ENCODE measurements at places on chromosomes 11 and 22. TPM values are rescaled to one million over a fixed set of nuclear protein-coding genes. Genes with fewer than 3 reads are reported as not detected.

DNA sequence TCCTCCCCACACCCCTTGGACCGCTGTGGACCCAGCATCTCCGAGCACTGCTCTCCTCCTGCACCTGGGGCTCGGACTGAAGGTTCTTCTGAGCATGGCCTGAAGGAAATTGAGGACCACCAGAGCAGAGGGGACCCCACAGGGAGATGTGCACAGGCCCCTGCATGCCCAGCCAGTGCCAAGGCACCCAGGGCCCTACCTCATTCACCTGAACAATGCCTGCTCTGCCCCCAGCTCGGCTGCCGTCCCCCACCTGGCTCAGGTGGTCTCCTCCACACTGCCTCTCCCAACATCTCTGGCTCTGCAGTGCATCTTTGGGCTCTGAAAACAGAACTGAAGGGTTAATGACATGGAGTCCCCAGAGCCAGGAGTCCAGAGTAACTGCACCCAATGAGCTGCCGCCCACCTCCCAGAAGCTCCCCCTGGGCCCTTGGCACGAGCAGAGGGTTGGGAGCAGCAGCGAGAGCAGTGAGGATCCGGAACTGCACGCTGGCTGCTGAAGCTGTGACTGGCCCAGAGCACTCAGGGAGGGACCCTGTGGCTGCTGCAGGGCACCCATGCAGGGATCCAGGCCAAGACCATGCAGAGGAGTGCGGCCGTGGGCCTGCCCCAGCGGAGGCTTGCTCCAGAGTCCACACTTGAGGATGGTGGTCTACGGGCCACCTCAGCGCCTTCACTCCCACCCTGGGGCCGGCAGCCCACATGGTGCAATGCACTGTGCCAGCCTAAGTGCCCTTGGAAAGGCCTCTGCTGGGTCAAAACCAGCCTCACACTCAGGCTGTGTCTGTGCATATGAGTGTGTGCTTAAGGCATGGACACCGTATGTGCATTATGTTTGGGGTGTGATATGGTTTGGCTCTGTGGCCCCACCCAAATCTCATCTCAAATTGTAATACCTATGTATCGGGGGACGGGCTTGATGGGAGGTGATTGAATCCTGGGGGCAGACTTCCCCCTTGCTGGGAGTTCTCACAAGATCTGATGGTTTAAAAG is 686.1 kb downstream of the TBC1D22A start:
- DNase-seq: no peak

DNA sequence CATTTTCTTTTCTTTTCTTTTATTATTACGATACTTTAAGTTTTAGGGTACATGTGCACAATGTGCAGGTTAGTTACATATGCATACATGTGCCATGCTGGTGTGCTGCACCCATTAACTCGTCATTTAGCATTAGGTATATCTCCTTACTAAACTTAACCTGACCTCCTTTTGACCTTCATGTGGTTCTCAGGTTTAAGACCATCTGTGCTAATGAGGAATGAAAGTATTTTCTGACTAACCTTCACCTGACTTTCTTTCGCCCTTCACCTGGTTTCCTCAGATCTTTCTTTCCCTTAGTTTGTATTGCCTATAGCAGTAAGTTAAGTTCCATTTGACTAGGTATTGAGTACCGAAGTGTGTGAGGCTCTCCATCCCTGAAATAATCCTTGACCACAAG is 6.5 kb downstream of the EXPH5 start:
- DNase-seq: no peak

GRCh38 chr11:35893796-35894475 is 49.9 kb upstream of the LDLRAD3 start:
- DNase-seq: no peak

- no peak for DNase-seq
Measured at GRCh38 chr11:121683791-121684190, 231.0 kb upstream of the SORL1-AS1 start.

DNA sequence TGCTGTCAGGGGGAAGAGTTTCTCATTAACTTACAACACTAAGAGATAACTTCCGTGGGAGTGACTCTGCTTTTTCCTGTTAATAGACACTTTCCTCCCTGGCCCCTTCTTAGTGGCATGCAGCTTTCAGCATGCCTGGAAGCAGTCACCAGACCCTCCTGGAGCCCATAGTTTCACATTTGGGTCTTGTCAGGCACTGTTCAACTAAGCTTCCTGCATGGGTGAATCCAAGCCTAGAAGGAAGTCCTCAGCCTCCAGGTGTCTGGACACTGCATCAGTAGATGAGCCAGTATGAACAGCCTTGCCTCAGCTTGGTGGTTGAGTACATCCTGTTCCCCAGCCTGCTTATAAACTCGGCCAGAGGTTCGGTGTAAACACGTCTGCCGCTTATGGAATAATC is 68.1 kb downstream of the PPP6R3 start:
- no peak for DNase-seq

- DNase-seq: peak; percentile 99
Measured at GRCh38 chr22:37933711-37934376, 19.6 kb downstream of the C22orf23 start.

GRCh38 chr11:123580557-123581275 is 73.7 kb downstream of the SCN3B start:
- DNase-seq: peak; percentile 68

DNA sequence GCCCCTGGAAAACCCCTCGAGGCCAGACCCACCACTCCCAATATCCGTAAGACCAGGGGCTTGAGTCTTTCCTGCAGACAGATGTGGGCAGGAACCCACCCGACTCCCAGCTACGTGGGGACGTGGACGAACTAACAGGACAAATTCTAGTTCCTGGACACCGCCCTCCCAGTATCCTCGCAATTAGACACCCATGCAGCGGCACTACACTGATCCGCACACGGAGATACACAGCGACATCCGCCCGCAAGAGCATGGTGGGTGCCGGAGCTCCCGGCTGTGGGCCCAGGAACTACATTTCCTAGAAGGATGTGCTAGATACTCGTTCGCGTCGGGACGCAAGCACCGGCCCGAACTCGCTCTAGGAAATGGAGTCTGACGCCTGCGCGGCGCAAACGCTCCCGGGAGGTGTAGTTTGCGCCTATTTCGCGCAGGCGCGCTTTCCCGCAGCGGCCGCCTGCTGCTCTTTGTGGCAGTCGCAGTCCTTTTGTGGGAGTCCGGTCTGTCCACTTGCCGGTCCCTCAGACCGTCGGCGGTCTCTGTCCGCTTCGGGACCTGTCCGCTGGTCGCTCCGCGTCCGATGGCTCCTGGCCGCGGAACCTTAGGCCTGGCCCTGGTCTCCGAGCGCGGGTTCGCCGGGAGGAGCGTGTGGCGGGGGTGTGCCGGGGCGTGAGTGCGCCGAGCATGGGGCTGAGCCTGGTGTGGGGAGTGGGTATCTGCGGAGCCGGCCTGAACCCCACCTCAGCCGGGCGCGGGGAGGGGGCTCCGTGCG is at the start of gene ZNF74:
ZNF74 (plus strand) TSS at position 447 of the 772 bp plus-strand sequence. CDS start 478 bp downstream, outside the sequence.
- peak; percentile 97 for DNase-seq

- DNase-seq: peak; percentile 28
Measured at GRCh38 chr22:43153899-43154298, 2.5 kb downstream of the TSPO start.

DNA sequence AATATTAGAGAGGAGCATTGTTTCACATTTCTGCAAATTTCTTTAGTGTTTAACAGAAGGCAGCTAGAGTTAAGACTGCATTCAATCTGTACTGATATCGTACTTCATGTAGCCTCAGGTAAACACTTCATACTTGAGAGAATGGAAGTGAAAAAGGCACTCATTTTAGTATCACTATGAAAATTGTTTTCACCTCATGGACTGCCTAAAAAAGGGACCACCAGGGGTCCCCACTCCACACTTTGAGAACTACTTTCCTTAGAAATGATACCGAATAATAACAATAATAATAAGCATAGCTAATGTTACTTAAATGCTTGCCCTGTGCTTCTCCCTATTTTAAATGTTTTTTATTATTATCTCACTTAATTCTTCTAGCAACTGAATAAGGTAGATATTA is 95.1 kb downstream of the BLID start:
- peak; percentile 35 for DNase-seq

The DCPS gene
- 26.1 TPM for polyA plus RNA-seq

The NPAS4 gene
- not detected for polyA plus RNA-seq

The OR4D5 gene
- polyA plus RNA-seq: not detected

The ABCC8 gene
- polyA plus RNA-seq: not detected

The NXPE2 gene
- polyA plus RNA-seq: not detected

The SCGB2A2 gene
- not detected for polyA plus RNA-seq

The BCO2 gene
- 0.25 TPM for polyA plus RNA-seq

Measured in GM23248 (cell line).